GM18507 (cell line): ENCODE measurements at places on chromosomes 1 and 21.

GRCh38 chr1:8025061-8025670, 943 bp downstream of the ERRFI1 start:
- DNase-seq = no peak

DNA sequence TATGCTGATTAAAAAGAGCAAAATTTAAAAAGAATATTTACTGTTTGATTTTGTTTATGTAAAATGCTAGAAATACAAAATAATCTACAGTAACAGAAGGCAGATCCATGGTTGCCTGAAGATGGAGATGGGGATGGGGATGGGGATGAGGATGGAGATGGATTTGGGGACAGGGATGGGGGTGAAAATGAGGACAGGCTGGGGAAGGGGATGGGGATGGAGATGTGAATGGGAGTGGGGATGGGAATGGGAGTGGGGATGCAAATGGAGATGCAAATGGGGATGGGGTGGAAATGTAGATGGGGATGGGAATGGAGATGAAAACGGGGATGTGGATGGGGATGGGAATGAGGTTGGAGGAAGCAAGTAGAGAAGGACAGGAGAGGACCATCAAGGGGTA, 252.2 kb downstream of the PLPP3 start:
- no peak for DNase-seq

- DNase-seq = no peak
These were observed 27.5 kb downstream of the EPHA2 start for GRCh38 chr1:16128338-16128741.

DNA sequence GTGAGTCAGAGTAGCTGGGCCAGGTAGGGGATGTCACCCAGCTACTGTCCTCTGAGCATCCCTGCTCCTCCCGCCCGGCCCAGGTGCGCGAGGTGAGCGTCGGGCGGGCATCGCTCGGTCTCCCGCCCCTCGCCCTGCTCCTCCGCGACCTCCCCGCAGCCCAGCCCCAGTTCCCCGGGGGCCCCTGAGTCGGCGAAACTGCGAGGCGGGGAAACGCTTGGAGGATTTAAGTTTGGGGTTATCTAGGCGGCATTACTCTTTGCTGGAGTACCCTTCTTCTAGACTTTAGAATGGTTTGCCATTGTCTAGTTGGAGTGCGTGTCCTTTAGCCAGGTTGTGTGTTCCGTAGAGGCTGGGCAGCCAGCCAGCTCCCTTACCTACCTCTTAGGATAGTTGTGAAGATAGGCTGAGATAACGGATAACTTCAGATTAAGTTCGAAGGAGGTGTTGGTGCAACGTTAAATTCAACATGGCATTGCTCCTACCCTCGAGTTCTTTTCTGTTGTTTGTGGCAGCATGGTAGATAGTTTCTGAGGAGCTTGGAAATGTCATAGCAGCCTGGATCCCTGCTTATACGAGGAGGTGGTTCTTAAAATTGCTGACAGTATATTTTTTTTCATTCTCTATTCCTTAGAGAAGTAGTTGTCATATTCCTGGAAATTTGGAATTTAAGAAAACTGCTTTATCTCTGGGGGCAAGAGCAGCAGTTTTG, 697 bp downstream of the AGO3 start:
- no peak for DNase-seq

GRCh38 chr1:233516732-233517131, 97.2 kb upstream of the KCNK1 start:
- no peak for DNase-seq

DNA sequence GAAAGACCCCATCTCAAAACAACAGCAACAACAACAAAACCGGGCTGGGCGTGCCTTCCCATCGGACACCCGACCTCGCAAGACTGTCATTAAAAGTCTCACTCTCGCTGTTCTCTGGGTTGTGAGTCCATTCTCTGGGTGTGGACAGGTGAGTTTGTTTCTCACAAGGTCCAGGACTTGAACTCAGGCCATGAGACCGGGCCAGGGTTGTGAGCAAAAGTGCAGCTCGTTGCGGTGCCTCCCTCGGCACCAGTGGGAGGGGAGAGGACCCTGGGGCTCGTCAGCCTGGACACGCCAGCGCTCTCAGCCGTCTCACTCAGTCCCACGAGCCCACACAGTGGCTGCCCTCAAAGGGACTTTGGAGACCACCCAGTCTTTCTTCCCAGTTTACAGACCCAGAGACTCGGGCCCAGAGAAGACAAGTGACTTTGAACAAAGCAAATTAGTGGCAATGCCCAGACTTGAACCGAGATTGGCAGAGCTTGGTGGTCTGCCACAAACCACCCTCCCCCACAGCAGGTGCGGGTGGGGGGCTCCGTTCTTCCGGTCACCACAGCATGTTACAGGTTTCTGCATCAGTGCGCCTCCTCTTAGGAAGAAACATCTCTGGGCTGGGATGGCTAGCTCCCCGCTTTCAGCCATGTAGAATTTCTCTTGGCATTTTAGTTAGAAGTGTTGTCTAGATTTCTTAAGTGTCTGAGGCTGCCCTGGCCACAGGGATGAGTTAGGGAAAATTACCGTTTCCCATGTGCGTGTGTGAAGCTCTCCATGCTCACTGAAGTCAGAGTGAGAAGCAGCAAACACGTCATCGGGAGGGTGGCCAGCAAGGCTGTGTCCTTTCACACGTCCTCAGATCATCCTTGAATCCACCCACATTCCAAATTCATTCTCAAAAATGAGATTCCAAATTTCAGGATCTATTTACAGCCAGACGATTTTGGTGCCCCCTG, 28.3 kb downstream of the LRRC3 start:
- DNase-seq = no peak

DNA sequence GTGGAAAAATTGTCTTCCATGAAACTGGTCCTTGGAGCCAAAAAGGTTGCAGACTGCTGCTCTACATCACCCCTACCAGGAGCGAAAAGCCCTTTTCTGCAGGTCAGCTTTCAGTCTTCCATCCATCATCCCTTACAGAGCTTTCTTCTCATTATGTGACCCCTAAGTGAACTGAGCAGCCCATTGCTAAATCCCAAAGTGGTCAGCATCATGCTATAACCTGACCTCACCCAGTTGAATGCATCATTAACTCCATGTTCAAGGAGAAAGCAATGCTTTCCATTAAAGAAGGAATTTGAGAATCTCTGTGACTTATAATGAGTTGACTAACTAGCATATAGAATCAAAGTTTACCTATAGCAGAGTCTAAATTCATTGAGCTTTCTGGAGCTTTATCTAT, 10.4 kb upstream of the IL24 start:
- DNase-seq = no peak

DNA sequence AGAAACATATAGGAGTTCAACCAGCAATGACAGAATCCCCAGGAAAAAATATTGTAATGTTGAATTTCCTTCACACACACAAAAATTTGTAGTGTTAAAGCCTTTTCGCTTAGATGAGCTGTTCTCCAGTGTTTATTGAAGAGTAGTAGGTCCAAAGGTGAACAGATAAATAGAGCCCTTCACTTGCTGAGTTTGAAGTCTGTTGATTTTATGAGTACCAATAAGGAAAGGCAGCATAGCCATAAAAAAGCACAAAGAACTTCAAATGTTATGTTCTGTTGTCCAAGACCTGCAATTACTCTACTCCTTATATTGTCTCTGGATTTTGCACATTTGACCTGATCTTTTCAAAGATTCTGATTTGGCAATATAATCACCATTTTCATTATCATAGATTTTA, 362.7 kb upstream of the B3GALT2 start:
- no peak for DNase-seq

DNA sequence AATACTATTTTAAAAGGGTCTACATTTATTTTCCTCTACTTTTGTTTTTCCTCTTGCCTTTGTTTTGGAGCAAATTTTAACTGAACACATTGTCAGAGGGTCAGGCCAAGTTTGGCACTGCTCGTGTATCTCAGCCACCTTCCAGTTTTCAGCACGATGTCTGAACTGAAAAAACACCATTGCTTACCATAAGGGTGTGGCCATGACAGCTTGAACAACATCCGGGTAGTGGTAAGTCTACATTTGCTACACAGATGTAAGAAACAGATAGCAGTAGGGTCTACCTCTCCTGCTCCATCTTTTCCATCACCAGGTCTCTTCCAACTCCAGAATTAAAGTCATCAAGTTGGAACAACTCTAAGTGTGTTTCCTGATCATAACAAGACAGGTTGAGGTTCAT, 4.2 kb downstream of the HIVEP3 start:
- no peak for DNase-seq

- DNase-seq = no peak
These were observed 176.5 kb upstream of the ST6GALNAC5 start for GRCh38 chr1:76690766-76691165.
